ENCODE measurements at places on chromosomes 7 and 10. TPM values are rescaled to one million over a fixed set of nuclear protein-coding genes. Genes with fewer than 3 reads are reported as not detected.

GRCh38 chr7:132183781-132184380, 392.4 kb downstream of the PLXNA4 start:
- H3K4me3 ChIP-seq, result no peak overlapping the region
- H3K4me1 ChIP-seq, result no peaks in the 10 kb centered on the region
- no peaks in the 10 kb centered on the region for H3K27me3 ChIP-seq
- no peaks in the 10 kb centered on the region for H3K36me3 ChIP-seq
- no peak for DNase-seq
- H3K27ac ChIP-seq, result no peak overlapping the region

- H3K4me1 ChIP-seq, result peaks cover 14% of the 10 kb centered on the region
- no peaks in the 10 kb centered on the region for H3K27me3 ChIP-seq
- DNase-seq, result peak; percentile 78
- H3K27ac ChIP-seq, result no peak overlapping the region
- no peak overlapping the region for H3K4me3 ChIP-seq
Measured at GRCh38 chr7:100132697-100133151, 6.0 kb downstream of the MBLAC1 start.

DNA sequence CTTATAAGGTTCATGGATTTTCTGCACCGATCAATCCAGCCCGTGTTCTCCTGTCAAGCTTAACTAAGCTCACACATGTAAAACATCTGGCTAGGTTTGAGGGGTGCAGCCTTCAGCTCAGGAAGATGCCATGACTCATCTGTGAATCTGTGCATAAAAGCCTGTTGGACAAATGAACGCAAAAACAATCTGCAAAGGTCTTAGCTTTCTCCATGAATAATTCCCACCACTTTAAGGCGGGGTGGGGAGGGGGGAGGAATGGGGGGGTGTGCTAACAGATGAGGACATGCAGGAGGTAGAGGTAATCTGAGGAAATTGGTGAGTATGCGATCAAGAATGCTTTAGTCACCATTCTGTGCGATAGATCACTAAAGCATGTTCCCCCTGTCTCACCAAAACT, 4.8 kb downstream of the DOCK4 start:
- H3K27ac ChIP-seq, result no peak overlapping the region
- no peak for DNase-seq
- peaks cover 3% of the 10 kb centered on the region for H3K4me1 ChIP-seq
- H3K27me3 ChIP-seq, result no peaks in the 10 kb centered on the region
- H3K4me3 ChIP-seq, result no peak overlapping the region

The CFAP70 gene
- 46.2 TPM for total RNA-seq

The SPOCK2 gene
- total RNA-seq, result 113 TPM
